ENCODE measurements at places on chromosomes 7 and 10.

DNA sequence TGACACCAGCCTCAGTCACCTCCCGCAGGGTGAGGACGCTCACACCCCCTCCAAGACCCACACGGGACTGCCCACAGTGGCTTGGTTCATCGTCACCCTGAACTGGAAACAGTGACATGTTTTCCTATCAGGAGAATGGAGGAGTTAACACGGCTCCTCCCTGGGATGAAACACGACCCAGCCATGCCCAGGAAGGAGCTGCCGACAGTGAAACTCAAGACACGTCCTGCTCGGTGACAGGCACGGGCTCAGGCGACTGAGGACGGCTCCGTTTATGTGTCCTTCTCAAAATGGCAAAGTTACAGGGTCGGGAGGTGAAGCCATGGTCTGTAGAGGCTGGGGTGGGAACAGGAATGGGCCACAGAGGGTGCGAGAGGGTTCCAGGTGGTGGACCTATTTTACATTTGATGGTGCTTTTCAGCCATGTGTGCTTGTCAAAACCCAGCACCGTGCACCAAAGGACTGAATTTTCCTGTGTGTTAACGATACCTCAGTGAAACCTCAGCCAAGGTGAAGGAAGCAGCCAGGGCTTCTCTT, 272.4 kb downstream of the ADARB2 start:
- DNase-seq = no peak

DNA sequence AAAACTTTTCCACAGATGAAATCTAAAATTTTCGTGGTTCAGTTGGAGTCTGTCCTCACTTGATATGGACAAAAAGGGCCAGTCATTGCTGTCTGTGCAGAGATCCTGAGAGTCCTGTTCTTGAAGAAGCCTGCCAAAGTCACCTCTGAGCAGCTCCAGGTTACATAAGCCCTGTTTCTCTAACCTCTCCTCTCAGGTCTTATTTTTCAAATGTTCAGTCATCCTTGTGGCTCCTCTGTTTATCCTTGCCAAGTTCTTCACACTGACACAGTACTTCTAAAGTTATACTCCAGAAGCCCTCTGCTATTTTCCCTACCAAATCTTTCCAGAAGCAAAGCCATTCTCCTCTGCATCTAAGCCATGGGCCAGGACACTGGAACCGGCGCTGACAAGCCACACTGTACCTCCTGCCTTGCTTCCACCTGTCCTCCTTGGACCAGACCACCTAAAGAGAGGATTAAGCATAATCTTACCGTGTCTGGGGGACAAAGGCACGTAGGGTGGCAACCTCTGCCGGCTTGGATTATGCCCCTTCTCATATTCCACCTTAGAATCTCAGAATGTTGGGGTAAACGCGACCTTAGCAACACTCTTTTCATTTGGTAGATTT, 161.6 kb downstream of the JAZF1 start:
- no peak for DNase-seq

GRCh38 chr10:11787846-11788245, 35.3 kb upstream of the PROSER2 start:
- no peak for DNase-seq

DNA sequence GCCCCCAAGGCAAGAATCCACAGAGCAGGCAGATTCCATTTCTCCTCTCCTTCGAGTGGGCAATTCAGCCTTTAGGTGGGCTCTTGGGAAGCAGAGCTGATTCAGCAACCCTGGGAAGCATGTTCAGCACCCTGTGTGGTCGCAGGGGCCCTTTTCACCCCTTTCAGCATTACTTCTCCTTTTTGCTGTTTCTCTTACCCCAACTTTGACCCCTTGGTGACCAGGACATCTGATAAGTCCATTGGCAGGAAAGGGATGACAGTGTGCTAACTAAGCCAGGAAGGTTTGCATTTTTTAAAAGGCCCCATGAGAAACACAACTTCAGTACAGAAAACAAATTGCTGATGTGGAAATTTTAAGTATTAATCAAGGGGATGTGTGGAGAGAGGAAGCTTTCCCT, 283.7 kb upstream of the NRP1 start:
- no peak for DNase-seq

- DNase-seq = no peak
Measured at GRCh38 chr7:126450269-126450671, 802.5 kb downstream of the GRM8 start.

- no peak for DNase-seq
Measured at GRCh38 chr10:35684586-35684985, 42.5 kb upstream of the FZD8 start.

- no peak for DNase-seq
Measured at GRCh38 chr10:14659626-14660196, 115.0 kb downstream of the FAM107B start.

DNA sequence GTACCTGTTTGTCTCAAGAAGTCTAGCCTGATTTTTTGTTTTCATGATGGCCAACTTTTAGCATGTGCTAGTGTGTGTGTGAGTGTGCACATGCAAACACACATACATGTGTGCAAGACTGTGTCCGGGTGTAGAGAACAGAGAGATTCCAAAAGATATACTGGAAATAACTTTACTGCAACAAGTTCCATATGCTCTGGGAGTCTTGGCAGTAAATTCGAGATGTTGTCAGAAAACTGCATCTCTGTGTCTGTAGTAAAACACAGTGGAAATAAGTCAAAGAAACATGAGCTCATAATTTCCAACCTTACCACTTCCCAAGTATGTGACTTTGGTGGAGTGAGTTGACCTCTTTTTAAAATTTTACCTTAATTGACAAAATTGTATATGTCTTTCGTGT, 950.8 kb upstream of the C7orf33 start:
- DNase-seq = no peak

DNA sequence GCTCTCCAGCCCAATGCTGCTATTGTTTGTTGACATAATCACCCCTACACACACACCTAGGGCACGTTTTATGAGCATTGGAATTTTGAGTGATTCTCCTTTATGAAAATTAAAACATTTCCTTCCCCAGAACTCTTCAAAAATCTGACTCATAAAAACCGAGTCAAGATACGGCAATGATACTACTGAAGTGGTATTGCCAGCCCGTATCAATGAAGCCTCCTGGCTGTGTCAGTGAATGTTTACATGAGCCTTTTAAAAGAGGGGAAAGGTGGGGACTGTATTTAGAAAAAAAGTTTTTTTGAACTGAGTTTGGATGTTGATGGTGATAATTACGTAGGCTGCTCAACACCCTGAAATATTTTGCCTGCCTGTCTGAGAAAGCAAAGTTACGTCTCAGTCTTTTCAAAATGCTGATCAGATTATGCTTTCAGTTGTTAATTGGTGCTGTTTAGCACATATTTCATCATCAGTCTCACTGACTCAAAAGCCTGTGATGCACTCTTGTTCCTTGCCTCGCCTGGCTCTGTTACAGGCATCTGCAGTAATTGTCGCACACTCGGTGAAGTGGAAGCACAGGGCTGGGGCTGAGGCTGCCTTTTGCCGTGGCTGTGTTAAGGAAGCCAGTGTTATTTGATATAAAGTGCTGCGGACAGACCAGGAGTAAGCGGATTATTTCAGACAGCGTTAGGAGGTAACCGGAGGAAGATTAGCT, 157.4 kb upstream of the TCF7L2 start:
- DNase-seq = no peak

DNA sequence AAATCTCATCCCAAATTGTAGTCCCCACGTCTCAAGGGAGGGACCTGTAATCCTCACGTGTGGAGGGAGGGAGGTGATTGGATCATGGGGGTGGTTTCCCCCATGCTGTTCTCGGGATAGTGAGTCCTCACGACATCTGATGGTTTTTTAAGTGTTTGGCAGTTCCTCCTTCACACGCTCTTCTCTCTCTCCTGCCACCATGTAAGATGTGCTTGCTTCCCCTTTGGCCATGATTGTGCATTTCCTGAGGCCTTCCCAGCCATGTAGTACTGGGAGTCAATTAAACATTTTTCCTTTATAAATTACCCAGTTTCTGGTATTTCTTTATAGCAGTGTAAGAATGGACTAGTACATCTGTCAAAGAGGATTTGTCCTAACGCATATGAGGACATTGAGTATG, 59.5 kb downstream of the RGS10 start:
- DNase-seq = no peak

- DNase-seq = no peak
Measured at GRCh38 chr7:112982441-112983063, 104.1 kb downstream of the GPR85 start.

DNA sequence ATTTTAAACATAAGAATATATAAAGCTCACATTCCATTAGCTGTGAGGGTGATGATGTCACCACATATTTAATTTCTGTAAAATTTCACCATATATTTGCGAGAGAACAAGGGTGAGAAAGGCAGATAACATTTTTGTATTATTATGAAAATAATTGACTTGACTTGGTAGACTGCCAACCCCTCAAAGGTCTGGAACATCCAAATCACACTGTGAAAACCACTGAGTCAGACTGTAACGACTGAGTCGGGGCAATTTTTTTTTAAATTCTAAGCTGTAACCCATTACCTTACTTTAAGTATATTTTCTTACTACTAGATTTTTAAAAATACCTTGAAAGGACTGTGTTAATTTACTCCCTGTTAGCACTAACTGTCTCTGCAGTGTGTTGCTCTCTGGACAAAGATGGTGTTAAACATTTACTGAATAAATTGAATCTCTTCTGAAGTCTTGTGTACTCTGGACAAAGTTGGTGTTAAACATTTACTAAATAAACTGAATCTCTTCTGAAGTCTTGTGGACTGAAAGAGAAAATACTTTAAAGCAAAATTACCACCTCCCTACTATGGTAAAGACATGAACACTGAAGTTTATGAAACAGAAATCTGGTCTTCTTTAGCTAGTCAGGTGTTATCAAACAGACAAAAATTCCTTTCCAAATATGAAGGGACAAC, 14.1 kb downstream of the PDZD8 start:
- DNase-seq = peak; percentile 70

DNA sequence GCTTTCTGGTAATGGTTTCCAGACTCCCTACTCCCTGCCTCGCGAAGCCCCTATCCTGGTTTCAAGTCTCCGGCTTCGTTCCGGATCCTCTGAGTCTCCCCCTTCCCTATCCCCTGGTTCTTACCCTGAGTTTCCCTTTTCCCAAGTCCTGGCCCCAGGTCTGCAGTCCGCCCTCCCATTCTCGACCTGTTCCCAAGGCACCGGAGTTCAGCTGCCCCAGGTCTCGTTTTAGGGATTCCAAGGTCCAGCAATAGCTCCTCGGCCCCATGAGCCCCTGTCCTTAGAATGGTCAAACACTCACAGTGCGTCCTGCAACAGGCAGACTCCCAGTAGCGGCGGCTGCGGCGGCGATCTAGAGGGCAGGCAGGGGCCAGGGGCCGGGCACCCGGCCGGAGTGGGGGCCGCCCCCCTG, 274 bp downstream of the PITX3 start:
- no peak for DNase-seq

DNA sequence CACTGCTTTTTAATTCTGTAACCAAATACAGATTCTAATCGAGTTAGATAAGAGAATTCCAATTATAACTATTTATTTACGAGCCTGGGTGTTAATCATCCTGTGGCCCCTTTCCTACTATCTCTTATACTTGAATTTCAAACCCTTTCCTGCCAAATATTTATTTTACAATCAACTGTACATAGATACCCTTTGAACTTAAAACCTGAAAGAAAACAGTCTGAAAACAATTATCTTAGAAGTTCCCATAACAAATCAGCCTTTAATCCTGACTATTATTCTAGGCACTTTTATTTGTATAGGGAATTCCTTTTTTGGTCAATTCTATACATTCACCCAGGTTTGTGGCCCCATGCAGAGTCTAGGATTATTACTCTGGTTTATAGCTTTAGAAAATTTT, 10.6 kb upstream of the GPR37 start:
- DNase-seq = no peak

DNA sequence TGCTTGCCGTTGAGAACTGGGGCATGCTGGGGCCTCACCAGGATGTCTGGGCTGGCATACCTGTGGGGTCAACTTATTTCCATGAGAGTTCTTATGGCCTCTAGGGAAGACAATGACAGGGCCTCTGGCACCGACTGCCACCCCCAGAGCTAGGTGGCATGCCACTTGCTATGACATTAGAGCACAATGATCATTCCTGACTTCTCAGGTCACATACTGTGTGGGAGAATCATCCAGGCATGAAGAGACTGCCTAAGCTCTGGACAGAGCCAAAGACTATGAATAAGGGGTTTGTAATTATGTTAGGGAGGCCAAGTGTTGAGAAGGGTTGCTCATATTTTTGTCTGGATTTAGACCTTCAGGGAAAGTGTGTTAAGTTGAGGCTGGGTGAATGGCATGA, 97.5 kb downstream of the PTPN20 start:
- DNase-seq = peak; percentile 51

DNA sequence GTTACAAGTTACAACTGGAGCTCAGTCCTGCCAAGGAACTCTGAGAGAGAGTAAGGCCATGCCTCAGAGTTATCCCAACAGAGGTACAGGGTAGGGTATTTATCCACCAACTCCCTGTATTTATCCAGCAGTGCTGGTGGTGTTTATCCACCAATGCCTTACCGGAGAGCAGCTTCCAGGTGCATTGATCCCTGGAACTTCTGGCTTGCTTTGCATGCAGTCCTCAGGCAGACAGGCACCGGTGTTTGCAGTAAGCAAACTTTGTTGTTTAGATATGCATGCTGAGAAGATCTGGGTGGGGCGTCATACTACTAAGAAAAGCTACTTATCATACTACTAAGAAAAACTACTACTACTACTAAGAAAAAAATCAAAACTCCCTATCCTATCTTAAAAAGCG, 92.4 kb downstream of the CYP26A1 start:
- DNase-seq = no peak

DNA sequence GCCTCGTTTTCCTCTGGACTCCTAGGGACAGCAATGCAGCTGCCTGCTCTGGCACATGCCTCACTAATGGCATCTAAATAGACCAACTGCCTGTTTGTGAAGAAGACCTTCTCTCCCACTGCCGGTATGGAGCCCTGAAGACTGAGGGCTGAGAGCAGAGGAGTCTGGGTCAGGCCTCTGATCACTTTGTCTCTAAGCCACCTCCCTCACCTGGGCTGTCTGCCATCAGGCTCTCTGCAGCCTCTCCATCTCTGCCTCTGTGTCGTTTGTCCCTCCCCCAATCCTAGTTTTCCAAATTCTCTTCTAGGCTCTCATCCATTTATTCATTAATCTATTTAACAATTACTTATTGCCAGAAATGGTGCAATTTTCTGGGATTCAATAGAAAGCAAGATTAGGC, 15.2 kb upstream of the SFTPA1 start:
- no peak for DNase-seq

- DNase-seq = no peak
Measured at GRCh38 chr7:80127412-80128160, 7.0 kb upstream of the GNAI1 start.

GRCh38 chr10:88088441-88089340, 225.3 kb downstream of the PTEN start:
- no peak for DNase-seq

GRCh38 chr7:105219771-105220160, 169.0 kb downstream of the SRPK2 start:
- peak; percentile 74 for DNase-seq

DNA sequence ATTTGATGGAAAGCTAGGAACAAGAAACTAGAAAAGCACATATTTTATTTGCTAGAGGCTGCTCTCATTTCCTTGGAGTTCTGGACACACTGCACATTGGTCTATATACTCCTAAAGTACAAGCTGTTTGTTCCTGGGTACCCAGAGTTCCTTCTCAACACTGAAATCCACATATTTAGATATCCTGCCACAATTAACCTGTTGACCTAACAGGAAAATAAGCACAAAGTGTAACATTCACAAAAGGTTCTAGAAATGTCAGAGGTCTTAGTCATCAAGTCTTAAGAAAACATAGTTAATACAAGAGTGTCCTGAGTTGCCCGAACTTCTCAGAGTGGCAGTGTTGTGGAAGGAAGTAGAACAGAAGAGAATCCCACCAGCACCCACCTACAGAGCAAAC, 115.6 kb downstream of the ELMO1 start:
- DNase-seq = no peak
